ENCODE measurements at places on chromosomes 11 and 22.

DNA sequence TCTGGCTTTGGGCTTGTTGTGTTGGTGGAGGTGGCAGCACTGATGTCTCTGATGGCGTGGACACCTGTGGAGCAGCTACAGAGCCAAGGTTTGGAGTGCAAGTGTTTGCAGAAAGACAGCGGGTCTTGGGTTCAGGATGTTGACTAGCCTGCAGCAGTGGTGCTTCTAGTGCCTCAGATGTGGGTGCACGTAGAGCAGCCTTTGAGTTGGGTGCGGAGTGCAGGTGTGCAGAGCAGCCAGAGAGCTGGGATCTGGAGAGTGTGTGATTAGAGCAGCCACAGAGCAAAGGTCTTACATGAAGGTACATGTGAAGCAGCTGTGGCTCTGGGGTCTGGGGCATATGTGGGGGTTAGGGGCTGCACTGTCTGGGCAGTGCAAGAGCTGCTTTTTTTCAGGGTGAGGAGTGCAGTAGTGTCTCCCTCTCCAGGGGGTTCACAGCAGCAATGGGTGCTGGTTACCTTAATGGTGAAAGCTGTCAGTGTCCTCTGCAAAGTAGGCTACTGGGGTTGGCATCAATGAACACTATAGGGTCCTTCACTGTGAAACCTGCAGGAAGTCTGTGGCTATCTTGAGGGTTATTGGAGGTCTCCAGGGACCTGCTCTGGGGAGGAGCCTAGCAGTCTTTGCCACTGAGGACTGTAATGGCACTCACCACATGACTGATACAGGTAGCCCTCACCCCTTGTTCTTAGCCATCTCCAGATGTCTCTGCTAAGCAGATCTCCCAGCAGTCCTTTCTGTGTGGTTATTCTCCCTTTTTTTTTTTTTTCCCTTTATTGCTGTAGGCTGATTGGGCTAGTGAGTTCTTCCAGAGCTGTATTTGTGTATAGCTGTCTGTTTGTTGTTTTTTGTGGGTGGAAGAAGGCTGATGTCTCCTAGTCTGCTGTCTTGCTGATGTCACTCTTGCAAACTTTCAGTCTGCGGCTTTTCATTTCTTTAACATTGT lies 14.3 kb downstream of the BIRC2 start:
- no peak for DNase-seq

DNA sequence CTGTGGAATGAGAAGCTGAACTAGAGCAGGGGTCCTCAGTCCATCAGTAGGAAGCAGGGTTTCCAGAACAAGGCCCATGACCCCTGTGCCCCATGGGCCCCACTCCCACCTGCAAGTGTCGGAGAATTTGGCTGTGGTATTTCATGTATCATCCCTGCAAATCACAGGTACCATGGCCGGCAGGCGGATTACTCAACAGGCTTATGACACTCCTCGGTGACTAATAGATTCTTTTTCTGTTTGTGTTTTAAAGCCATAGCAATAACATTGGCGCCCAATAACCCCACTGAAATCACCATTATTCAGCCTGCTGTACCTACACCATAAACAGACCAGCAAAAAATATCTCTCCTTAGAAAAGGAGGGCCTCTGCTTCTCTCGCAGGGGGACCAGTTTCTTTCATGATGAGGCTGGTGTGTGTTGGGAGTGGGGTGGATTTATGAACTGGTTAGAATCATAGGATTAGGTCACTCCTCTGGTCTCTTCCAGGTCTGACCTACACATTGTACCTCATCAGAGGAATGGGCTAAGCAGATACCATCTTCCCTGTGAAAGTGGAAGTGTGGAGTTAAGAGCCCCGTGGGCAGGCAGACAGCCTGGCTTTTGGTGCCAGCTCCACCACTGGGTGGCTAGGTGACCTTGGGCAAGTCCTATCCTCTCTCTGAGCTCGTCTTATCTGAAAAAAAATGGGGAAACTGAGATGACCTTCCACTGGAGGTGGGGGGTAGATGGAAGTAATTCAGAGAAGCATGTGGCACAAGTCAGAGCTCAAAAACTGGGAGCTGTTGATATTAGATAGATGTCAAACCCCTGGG lies 60.2 kb upstream of the WNT11 start:
- DNase-seq: no peak

DNA sequence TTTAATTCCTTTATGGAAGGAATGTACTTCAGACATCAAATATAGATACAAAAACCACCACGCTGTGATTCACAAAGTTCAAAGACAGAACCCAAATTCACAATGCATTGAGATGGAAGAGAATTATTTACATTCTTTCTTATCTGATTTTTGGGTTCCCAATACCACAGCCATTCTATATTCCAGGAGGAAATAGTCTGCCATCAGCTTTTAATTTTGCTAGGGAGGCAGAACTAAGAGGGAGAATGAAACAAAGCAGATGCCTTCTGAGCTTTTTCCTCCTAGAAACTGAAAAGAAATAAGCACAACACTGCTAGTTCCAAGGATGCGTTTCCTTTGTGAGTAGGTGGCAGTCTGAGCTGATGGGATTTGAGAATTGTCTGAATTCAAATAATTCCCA lies 283.0 kb upstream of the NARS2 start:
- no peak for DNase-seq

- no peak for DNase-seq
Observed at GRCh38 chr11:45930951-45931570, 8.6 kb downstream of the LARGE2 start.

GRCh38 chr22:22995166-22995565 lies 75.2 kb upstream of the GNAZ start:
- no peak for DNase-seq

- no peak for DNase-seq
Observed at GRCh38 chr11:124078591-124078990, 36.7 kb upstream of the VWA5A start.

DNA sequence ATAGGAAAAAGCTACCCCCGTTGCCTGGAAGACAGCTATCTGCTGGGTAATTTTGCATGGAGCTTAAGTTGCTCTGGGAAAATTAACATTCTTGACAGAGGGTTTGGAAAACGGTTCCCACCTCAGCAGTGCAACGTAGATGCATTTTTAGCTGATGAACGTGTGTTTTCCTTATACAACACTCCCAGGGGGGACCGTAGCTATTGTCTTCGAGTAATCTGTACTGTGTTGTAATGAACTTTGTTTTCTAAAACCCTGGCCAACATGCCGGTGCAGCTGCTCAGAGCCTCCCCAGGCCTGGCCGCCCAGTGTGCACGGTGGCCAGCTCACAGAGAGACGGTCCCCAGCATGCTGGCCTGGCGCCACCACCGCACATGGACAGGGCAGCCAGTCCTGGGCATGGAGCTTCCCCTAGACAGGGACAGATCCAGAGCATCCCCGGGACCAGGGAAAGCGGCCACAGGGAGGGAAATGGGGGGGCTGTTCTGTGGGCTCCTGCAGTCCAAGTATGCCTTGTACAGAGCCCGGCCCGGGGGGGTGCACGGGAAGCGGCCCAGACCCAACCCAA lies 2.2 kb downstream of the TNNT3 start:
- DNase-seq: no peak

GRCh38 chr11:32960553-32961164 lies 55.0 kb upstream of the DEPDC7 start:
- no peak for DNase-seq

DNA sequence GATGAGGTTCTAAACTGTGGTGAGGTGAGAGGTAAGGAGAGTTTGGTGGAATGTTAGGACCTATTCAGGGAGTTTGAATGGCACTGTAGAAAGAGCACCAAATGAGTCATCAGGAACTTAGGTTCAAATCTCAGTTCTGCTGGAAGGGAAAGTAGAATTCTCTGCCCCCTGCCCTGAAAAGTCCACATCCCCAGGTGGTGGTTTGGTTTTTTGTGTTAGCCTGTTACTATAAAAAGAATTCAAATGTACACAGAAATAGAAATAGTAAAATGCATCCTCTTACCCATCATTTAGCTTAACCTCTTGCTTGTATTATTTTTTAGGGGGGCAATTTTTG lies 20.2 kb downstream of the PPFIBP2 start:
- no peak for DNase-seq

DNA sequence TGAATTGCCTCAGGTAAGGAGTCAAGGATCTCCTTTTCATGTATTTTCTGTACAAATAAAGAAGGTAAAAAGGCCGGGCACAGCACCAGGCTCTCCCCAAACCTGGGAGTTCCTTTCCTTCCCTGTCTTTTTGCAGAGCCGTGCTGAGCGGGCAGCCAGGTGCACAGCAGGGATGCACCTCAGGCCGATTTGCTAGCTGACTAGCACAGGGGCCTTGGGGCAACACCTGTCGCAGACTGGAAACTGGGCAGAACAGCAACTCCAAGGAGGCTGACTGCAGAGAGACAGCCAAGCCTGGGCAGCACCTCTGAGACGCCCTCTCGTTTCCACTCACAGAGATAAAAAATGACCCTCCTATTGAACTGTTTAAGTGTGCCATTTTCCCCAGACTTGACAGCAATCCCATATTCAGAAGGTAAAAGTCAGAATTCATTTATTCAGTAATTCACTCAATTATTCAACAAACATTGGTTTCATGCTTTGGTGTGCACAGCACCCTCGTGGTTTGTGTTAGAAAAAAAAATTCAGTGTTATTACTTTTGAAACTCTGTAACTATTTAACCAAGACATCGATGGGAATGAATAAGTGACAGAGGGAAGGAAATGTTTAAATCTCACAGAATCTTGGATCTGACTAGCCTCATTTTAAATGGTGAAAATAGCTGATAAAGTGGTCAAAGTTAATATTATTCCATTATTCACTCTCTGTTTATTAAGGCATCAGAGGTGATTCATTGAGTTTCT lies 120.9 kb downstream of the GALNT18 start:
- no peak for DNase-seq

DNA sequence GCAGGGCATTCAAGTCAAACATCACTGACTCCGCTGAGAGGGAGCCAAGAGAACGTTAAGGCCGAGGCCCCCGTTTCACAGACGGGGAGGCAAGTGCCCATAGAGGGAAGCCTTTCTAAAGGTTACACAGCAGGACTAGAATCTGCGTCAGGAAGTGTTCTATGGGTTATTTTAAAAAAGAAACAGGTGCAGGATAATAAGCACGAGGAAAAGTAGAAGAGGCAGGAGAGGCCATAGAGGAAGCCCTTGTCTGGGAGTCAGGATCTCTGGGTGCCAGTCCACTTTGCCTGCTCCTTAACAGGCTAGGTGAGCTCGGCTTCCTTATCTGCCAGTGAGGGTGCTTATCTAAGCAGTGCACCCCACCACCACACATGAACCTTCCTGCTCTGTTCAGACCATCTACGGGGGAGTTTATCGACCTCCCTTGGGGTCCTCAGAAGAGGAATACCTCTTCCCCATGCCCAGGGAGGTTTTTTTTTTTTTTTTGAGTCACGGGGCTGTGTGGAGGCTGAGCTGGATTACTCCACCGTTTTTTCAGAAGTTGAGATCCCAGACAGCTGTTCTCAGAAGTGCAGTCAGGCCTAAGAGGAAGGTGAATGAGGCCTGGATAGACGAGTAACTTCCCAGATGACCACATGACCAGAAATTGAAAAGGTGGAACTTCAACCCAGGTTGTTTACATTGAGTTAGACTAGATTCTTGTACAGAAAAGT lies 1.2 kb upstream of the FCHSD2 start:
- no peak for DNase-seq

DNA sequence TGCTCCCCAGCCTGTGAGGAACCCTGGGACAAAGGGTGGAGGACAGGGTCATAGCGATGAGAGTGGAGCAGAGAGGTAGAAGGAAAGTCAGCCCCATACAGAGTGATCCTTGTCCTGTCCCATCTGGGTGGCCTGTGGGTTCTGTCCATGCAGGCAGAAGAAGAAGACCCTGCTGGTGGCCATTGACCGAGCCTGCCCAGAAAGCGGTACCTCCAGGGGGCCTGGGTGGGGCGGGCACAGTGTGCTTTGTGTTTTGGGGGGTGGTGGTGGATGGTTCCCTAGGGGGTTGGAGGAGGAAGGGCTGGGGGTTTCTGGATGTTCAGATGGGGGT lies 7.9 kb downstream of the SIDT2 start:
- DNase-seq: no peak

GRCh38 chr11:55572548-55572947 lies 620 bp downstream of the OR4C16 start:
- DNase-seq: no peak

DNA sequence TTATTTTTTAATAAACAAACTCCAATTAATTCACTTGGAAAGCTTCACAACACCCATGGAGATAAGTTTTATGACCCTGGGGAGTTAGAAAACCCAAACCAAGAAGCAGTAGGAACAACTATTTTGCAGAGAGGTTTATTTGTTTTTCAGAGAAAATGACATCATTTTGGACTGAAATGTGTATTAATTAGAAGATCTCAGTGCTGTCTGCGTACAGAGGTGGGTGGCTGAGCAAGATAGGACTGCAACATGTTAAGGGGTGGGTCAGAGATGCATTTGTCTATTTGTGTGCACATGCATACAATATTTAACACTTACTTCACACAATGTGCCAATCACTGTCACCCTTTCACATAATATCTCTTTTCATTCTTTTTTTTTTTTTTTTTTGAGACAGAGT lies 1.1 kb downstream of the SCGB1A1 start:
- DNase-seq: no peak

- DNase-seq: no peak
Observed at GRCh38 chr22:30212996-30213441, 33.5 kb downstream of the LIF start.

DNA sequence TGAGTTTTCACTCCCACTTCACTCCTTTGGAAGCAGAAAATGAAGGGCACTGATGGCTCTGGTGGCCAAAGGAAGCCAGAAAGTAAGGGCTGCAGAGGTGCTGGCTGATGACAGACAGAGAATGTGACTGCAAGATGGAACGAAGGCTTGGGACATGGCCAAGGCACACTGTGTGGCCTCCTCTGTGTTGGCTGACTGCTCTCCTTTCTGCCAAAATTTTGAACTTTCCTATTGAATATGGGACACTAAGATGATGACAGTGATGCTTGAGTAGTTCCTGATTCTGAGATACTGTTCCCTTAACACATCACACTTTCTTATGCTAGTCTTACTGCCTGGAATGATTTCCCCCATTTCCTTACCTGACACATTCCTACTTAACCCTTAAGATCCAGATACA lies 156.4 kb downstream of the SWAP70 start:
- no peak for DNase-seq

GRCh38 chr22:35552196-35552842 lies 11.7 kb downstream of the RASD2 start:
- no peak for DNase-seq

GRCh38 chr11:94068764-94069163 lies 47.6 kb downstream of the HEPHL1 start:
- no peak for DNase-seq

DNA sequence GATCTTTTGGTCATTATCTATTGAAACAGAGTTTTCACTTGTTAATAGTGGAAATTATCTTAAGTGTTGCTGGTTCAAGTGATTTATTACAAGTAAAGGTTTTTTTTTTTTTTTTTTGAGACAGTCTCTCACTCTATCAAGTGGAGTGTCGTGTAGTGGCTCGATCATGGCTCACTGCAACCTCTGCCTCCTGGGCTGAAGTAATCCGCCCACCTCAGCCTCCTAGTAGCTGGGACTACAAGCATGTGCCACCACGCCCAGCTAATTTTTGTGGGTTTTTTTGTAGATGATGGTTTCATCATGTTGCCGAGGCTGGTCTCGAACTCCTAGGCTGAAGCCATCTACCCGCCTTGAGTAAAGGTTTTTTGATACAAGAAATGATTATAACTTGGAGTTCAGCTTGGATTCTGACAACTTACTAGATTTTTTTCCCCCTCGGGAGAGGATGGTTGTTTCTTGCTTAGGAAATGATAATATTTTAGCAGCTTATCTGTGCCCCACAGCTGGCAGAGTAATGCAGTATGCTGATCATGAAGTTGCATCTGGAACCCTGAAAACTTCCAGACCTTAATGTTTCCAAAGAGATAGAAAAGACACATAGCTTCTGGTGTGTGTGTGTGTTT lies 68.9 kb downstream of the MTMR3 start:
- DNase-seq: no peak

Data from SIG-M5 (cell line).